ENCODE measurements at places on chromosomes 1 and 21.

DNA sequence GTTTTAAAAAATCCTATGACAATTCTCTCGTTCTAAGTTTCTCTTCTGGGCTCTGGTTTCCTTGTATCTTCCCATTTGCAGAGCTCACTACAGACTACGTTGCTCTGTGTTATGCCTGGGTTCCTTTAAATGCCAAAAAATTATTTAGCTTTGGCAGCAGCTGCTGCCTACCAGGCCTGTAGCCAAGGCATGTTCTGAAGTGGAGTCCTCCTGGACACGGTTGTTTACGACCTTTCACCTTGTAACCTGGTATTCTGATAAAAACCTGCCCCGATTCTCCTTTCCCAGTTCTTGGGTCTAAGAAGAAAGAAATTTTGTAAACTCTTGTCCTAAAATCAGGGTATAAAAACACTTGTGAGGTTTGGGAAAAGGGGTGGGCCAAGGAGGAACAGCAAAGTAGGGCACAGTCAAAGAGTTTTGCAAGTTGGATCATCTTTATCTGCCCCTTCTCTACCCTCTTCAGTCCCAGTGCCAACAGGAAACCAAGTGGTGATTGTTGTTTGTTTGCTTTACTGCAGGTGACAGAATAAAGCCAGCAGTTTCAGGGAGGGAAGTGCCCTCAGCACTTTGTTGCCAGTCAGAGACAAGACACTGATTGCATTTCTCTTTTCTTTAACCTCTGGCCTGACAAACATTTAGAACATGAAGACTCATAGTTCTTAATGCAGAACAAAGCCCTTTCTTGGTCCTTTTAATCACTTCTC lies 3.1 kb upstream of the TXNIP start:
- no peak for DNase-seq

- no peak for DNase-seq
These were observed 145.2 kb downstream of the TNR start for GRCh38 chr1:175597969-175598765.

DNA sequence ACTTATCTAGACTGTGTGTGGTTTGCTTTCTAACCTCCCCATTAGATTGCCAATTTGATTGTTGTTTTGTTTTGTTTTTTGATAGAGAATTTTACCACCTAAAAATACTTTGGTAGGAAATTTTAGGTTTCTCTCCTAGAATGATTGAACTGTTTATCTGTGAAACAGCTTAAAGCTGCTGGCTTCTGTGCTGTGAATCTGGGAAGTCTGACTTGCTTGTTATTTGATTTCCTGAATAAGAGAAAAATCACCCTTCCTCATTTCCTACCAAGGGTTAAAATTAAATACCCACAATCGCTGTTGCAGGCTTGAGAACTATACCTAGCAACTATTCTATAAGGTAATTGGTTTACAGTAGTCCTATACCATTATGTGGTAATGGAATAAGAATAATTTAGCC lies 198.9 kb upstream of the CACYBP start:
- DNase-seq: no peak

- no peak for DNase-seq
These were observed 29.2 kb upstream of the BRDT start for GRCh38 chr1:91919962-91920361.

- DNase-seq: peak; percentile 1
These were observed 156.9 kb upstream of the GJB5 start for GRCh38 chr1:34597877-34598514.

DNA sequence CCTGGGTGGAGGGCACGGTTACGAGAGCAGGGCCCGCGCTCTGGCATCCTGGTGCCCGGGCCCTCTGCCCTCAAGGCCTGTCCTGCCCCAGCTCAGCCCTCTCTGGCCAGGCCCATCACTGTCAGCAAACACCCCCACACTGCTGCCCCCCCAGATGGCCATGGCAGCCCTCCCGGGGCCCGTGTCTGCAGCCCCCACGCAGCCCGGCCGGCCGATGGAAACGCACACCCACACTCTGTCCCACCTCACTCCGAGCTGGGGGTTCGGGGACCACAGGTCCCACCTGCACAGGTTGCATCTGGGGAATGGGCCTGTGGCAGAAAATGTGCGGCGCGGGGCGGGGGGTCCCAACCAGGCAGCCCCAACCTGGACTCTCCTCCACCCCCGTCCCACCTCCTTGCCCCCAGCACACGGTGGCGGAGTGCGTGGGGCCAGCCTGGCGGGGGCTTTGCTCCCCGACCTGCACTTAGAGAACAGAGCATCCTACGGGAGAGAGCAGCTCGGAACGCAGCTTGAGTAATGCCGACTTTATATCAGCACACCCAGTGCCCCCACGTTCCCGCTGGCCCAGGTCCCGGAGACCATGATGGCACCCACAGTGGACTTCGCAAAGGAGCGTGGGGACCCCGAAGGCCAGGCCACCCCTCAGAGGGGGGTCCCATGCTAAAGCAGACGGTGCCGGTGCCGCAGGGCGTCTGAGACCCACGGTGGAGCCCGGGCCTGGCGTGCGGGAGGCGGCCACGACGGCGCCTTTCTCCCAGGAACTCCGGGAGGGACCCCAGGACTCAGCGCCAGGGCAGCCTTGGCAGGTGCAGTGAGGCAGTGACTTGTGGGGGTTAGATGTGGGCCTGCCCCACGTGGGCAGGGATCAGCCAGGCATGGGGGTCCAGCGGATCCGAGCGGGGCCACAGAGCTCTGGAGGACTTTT lies 7.5 kb upstream of the RNF223 start:
- no peak for DNase-seq
